Right lung (tissue), 10 donors: ENCODE measurements at places on chromosomes 5 and 9. TPM values are rescaled to one million over a fixed set of nuclear protein-coding genes. Genes with fewer than 3 reads are reported as not detected.
A peak's percentile ranks its signal among the peaks of the same experiment; 100 is the strongest.

DNA sequence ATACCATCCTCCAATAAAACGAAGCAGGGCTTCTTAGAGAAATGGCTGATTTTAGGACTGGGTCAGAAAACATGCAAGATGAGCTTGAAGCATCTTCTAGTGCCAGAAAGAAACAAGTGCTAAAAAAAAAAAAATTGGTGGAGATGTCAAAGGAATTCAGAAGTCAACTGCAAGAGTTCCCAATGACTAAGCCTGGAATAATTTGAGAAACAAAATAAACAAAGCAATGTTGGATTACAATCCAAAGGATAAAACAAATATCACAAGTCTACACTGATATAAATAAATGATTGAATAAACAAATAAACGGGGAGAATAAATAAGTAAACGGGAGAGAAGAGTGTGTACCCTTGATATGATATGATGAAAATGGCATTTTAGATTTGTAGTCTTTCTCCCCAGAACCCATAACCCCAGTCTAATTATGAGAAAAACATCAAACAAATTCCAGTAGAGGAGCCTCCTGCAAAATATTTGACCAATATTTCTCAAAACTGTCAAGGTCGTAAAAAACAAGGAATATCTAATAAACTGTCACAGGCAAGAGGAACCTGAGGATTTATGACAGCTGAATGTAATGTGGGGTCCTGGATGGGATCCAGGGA is 63.5 kb upstream of the CCL21 start:
- DNase-seq: no peak

Gene NDUFAF2
- polyA plus RNA-seq: 25.6 TPM

GRCh38 chr9:134870301-134870694 is 10.3 kb upstream of the FCN2 start:
- no peak for DNase-seq

DNA sequence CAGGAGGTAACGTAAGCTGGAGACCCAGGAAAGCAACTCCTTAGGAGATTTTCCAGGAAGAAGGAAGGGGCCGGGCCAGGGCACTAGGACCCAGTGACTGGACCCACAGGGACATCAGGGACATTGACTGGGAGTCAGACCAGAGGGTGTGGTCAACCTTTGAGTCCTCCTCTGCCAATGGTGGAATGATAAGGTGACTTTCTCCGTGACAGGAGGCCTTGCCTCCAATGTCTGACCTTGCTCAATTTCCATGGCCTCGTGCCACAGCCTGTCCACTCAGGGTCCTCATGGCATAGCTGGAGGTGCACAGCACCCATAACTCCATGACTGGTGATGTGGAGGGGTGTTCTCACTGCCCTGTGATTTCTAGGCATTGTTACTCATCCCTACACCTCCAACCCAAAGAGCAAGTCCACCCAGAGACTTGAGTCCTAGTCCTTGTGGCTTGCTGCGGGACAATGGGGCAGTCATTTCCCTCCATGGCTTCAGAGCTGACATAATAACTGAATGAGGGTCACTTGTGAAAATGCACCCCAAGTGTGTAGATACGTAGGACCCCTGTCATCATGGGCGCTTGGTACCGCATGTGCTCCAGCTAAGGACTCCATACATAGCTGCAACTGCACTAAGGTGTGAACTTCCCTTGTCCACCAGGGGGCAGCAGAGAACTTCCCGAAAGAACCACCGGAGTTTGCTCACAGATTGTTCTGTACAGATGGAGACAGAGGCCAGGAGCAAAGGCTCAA is 4.1 kb upstream of the AMBP start:
- DNase-seq: peak; percentile 82

DNA sequence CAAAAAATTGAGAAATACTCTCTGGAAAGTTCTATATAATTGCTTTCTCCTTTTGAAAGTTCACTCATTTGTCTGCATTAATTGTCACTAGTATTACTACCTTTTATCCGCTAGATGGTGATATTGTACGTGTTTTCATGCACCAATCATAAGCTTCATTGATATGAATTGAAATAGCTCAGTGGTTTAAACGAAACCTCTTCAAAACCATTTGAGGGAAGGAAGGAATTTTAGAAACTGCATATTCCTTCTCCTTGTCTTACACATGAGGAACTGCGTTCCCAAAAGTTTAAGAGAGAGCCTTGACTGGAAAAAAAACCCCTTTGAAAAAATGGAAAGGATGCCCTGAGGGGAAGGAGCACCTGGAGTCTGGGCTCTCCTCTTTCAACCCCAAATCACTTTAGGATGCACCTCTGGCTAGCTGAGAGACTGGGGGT is 98.6 kb downstream of the YTHDC2 start:
- DNase-seq: no peak

Gene TLX3
- polyA plus RNA-seq: not detected

DNA sequence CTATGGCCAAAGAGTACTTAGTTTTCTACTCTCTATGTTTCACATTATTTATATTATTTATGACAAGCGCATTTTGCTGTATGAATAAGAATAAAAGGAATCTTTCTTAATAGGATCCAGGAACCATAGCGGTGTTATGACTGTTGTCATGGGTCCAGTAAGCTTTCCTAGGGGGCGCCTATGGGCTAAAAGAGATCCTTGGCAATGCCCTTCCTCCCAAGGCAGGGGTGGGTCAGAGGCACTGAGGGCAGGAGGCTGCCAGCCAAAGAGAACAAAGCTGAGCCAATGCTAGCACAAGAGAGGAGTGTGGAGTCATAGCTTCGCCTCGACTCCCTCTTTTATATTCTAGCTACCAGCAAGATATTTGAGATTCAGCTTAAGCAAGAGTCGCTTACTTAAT is 98.4 kb upstream of the GNAQ start:
- DNase-seq: no peak

DNA sequence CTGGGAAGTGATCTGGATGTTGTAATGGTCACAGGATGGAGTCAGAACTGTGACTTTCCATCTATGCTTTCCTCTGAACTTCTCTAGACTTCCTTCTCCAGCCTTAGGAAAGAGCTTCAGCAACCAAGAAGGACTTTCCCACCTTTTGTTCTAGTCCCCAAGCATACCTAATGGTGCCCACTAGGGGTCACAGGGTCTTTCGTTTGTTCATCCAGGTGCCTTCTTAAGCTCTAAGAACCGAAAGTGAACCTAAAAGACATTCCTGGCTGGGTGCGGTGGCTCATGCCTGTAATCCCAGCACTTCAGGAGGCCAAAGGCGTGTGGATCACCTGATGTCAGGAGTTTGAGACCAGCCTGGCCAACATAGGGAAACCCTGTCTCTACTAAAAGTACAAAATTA is 1.8 kb upstream of the WNT8A start:
- no peak for DNase-seq

Gene TMEM8B
- polyA plus RNA-seq: 21.3 TPM

- no peak for DNase-seq
Observed at GRCh38 chr9:100084734-100085133, 14.1 kb downstream of the ERP44 start.

Gene UBAP1
- 52.0 TPM for polyA plus RNA-seq

- no peak for DNase-seq
Observed at GRCh38 chr5:3020426-3020825, 268.9 kb upstream of the IRX2 start.

Gene SPOCK1
- polyA plus RNA-seq: 1.4 TPM

DNA sequence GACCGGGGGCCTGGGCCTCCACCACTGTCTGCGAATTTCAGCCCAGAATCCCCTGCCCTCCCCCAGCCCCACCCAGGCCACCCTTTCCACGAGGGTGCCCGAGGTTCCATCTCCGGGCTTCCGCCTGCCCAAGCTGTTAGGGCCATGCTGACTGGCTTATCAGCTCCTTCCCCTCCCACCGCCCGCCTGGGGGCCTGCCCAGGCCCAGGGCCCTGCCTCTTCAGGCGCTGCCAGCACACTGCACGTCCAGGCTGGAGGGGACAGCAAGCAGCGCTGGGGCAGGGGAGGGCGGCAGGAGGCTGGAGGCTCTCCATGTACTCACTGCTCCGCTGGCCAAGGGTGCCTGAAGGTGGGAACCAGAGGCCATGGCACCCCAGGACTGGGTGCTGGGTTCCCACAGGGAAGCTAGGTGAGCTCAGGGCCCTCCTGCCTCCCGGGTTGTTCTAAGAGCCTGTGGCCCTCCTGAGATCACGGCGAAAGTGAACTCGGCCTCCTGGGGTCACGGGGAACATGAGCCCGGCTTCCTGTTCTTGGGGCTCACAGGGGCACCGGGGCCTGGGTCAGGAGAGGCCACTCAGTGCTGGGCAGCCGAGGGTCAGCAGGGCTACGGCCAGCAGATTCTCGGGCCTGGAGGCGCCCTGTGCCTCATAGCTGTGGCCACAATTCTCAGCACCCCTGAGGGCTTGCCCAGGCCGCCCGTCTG is 57.7 kb upstream of the EGFL7 start:
- DNase-seq: no peak

- no peak for DNase-seq
Observed at GRCh38 chr5:81361600-81361999, 32.3 kb downstream of the ACOT12 start.

Gene FOXD4L3
- 0.28 TPM for polyA plus RNA-seq

Gene ITGA2
- 36.3 TPM for polyA plus RNA-seq

Gene ANKRD34B
- not detected for polyA plus RNA-seq

DNA sequence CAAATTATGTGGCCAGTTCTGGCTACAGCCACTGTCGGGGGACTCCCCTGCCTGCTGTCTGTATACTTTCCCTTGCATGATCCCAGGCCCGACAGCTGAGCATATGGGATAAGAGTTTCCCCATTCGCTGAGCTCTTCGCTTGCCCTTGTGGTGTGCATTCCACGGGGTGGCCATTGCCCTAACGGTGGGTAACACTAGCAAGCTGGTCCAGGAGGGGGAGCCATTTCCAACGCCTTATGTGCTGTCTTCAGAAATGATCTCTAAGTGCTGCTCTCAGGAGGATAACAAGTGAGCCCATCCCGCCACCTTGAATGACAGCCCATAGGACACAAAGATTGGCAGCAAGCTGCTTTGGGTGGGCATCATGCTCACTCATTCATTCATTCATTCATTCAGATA is 190.9 kb downstream of the FSTL4 start:
- no peak for DNase-seq

GRCh38 chr9:71357346-71357745 is 235.9 kb upstream of the TRPM3 start:
- DNase-seq: peak; percentile 35

DNA sequence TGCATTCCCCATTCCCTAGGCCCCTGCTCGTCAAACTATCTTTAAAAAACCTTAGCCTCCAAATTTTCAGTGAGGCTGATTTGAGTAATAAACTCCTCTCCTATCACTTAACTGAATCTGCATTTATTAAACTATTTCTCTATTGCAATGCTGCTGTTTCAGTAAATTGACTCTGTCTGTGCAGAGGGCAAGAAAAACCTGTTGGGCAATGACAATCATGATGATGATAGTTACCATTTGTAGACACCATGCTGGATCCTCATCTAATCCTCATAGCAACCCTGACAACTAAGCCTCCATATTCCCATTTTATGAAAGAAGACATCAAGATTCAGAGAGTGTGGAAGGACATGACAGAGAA is 212.9 kb downstream of the TRIM32 start:
- DNase-seq: no peak

Gene OR1Q1
- polyA plus RNA-seq: not detected

- DNase-seq: no peak
Observed at GRCh38 chr5:148902478-148902877, 76.1 kb downstream of the ADRB2 start.

DNA sequence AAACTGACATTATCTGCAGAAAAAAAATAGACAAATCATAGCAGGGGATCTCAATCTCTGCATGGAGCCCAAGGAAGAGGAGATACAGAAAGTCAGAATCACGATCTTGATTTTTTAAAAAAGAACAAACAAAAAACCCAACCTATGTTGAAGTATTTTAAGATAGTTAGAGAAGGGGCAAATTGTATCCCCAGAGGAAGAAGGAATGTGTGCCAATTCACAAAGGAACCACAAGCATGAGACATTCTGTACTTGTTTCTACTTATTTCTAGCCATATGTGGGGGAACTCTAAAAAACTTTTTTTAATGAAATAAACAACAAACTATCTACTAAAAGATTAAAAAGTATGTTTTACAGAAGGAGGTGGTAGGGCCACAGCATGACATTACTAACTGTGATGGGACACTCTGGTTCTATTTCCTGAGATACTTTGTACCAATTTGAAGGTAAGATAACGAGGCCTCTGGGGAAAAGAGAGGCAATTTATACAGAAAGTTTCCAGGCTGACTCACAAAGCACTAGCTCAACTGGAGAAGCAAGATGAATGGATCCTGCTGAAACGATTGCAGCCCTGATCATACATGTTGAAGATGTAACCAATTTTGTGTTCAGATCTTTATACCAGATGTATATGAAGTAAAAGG is 22.5 kb downstream of the RANBP3L start:
- no peak for DNase-seq

Gene NRG2
- 8.9 TPM for polyA plus RNA-seq

GRCh38 chr5:147484708-147485020 is 25.2 kb downstream of the DPYSL3 start:
- no peak for DNase-seq

GRCh38 chr5:153544706-153545105 is 54.2 kb downstream of the GRIA1 start:
- no peak for DNase-seq

GRCh38 chr9:93955111-93955980 is at the start of gene BARX1:
Gene BARX1, minus strand, starts transcription at chr9:93955355. Its CDS starts 209 bp downstream, at chr9:93955146.
- no peak for DNase-seq

Gene TMEM215
- polyA plus RNA-seq: 0.05 TPM

- no peak for DNase-seq
Observed at GRCh38 chr9:19488721-19489120, 79.9 kb downstream of the ACER2 start.

Gene ADAMTS6
- polyA plus RNA-seq: 22.8 TPM

- DNase-seq: no peak
Observed at GRCh38 chr5:151465476-151465875, 18.1 kb downstream of the SLC36A1 start.

Gene TMOD1
- 3.5 TPM for polyA plus RNA-seq

DNA sequence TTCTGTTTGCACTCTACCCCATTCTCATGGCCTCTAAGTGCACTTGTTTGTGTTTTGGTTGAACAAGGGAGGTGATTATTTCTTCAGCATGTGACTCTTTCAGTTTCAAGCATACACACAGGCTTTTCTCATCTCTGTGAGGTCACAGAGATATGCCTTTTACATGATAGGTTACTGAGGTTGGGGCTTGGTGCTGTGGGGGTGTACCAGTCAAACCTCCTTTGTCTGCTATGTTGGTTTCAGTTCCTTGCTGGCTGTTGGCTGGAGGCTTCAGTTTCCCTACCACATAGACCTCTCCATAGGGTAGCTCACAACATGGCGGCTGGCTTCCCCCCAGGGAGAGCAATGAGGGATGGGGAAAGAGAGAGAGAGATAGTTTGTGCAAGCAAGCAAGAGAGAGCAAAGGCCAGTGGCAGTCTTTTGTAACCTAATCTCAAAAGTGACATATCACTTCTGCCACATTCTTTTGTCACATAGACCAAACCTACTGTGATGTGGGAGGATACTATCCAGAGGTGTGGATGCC is 96.7 kb upstream of the SEMA6A start:
- DNase-seq: no peak

Gene SVEP1
- 27.7 TPM for polyA plus RNA-seq

Gene DRD1
- polyA plus RNA-seq: 0.06 TPM

Gene CCL28
- 0.42 TPM for polyA plus RNA-seq
